Epithelial cell of prostate (primary cell): ENCODE measurements at places on chromosomes 16 and 17.
A peak's percentile ranks its signal among the peaks of the same experiment; 100 is the strongest.

- DNase-seq: no peak
These were observed 7.9 kb downstream of the HIRIP3 start for GRCh38 chr16:29987371-29988085.

DNA sequence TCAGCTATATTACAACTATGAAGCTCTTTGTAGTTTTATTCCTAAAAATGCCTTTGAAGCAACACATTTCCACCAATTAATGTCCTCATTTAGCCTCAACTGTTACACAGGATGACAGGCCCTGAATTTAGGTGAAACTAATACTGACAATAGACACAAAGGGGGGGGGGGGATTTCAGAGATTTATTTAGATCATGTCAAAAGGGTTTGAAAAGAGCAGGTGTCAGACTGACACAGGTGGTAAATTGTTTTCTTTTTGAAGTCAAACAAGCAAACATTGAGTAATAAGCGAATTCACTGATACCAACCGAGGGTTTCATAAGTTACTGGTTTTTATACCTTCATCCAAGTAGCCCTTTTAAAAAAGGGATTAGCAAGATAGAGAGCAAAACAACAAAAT, 40.8 kb downstream of the KANSL1 start:
- no peak for DNase-seq

DNA sequence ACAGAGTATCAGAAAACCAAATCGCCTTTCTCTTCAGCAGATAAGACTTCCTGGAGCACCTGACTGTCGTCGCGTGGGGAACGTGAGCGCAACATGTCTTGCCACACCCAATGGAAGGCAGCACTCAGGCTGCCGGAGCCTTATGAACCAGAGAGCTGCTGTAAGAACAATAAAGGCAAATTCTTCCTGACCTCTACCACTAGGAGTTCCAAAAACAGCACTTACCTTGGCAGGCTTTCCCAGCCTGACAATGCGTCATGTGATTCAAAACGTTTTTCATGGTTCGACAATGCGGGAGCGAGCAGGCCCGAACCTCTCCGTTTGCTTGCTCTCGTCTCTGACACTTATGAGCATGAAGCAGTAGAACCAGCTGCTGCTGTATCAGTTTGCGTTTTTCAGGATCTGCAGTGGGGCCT, 75.8 kb upstream of the TRAP1 start:
- DNase-seq: peak; percentile 69

DNA sequence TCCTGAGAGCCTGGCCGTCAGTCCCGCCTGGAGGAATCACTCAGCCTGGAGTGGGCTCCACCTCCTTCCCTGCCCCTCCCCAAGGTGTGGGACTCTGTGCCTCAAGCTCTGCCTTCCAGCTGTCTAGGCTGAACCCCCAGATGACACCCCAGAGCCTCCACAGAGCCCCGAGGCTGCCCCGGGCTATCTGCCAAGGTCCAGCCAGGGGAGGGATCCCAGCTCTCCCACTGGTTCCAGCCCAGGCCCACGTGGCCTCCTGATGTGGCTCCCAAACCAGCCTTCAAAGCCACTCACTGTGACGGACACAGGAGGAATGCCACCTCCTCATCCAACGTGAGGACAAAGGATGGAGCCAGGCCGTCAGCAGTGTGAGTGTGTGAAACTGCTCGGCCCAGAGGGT, 45.6 kb upstream of the ENPP7 start:
- no peak for DNase-seq

DNA sequence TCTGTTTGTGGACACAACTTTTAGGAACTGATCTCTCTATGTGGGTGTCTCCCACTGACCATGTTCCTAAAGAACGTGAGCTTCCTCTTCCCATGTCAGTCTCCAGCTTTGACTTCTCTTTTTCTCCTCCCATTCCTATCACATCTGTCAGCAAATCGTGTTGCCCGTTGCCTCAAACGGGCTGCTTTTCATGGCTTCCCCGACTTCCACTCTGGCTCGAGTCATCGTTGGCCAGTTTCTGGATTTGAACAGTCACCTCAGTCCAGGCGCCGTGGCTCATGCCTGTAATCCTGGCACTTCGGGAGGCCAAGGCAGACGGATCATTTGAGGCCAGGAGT, 5.4 kb downstream of the ABCC1 start:
- no peak for DNase-seq

GRCh38 chr17:19307521-19307920, 55.0 kb downstream of the B9D1 start:
- no peak for DNase-seq

DNA sequence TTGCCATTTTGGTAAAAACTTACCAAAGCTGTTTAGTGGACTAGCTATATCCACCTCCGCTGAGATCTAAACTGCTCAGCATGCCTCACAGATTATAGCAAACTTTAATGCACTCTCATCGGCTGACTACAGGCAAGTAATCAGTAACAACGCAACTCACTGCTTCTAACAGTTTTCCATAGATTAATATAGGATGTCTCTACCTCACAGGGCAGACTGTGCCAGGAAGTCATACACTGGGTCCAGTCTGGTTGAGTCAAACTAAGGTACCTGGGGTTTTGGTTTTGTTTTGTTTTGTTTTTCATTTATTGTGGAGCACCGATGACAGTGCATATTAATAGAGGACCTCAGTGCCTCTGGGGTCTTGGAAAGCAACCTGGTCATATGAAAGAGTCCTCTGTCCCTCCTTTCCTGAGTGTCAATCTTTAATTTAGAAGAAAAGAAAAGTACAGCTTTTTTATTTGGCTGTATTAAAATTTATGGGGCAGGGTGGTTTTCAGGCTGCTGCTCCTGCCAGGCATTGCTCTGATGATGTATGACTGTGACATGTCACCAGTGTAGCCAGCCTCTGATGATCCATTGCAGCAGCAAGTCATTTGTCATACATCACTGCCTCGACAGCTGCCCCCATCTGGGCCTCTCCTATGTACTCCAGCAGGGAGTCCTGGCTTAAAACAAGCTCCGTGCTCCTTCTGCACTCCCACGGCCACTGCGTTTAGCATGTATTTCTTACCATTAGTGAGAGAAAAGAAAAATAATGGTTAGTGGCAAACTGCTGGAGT, 854.1 kb downstream of the KCNJ2 start:
- no peak for DNase-seq

- no peak for DNase-seq
These were observed 16.2 kb downstream of the CA4 start for GRCh38 chr17:60165971-60166370.

- DNase-seq: no peak
These were observed 24.6 kb downstream of the HOXB1 start for GRCh38 chr17:48506246-48506645.

DNA sequence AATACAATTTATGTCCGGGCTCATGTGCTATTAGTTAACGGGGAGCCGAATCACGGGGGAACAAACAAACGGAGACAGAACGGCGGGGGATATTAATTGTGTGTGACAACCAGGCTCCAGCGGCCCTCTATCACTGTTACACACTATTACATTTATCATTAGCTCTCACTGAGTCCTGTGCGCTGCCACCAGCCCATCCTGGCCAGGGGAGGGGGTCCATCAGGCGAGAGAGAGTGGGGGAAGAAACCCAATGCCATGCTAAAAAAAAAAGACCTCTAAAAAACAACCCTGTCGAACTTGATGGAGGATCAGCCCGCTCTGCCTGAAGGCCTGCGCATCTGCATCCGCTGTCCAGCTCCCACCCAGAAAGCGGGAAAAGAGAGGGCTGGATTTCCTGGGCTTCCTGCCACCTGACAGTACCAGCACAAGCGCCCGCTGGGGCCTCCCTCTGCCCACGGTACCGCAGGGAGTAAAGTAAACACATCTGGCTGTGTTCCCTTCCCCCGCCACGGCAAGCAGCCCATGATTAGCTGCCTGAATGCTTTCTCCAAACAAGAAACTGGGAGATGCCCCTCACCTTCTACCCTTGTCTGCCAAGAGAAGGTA, 41.7 kb downstream of the PIPOX start:
- DNase-seq: no peak

DNA sequence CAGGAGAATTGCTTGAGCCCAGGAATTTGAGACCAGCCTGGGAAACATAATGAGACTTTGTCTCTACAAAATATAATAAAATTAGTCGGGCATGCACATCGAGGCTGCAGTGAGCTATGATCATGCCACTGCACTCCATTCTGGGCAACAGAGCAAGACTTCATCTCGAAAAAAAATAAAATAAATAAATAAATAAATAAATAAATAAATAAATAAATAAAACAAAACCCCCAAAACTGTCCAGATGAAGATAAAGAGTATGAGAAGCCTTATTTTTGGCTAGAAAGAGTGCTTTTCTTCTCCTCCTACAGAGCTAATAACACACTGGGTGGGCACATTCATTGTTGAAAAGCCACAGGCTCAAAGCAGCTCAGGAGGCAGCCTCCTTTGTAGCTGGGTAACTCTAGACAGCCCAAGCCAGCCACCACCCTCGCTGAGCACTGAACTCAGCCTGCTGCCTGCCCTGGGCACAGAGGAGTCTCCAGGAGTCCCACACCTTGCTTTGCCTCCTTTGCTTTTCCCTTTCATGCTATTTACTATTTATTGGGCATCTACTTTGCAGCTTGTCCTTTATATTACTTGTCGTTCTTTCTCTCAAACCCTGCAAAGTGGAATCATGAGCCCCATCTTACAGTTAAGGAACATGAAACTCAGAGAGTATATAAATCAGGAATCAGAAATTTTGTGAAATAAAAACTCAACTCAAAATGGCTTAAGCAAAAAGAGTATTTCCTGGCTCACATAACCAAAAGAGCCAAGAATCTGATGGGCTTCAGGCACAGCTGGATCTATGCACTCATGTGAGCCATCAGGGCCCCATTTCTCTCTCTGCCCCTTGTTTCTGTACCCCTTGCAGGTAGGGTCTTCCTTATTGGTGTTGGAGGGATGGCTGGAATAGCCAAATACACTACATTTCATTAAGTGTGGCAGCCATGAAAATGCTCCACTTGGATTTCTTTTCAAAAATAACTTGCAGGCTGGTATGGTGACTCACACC, 18.1 kb upstream of the C16orf87 start:
- DNase-seq: no peak

- no peak for DNase-seq
These were observed 46.9 kb downstream of the ACSM1 start for GRCh38 chr16:20650400-20651166.

- DNase-seq: no peak
These were observed 52.8 kb downstream of the CLEC19A start for GRCh38 chr16:19338335-19338734.

GRCh38 chr16:10878644-10879501, 1.9 kb downstream of the CIITA start:
- no peak for DNase-seq

- no peak for DNase-seq
These were observed 11.4 kb downstream of the VPS53 start for GRCh38 chr17:703081-703875.
